Femur (tissue), 1 donor: ENCODE measurements at places on chromosomes 13 and 19.

DNA sequence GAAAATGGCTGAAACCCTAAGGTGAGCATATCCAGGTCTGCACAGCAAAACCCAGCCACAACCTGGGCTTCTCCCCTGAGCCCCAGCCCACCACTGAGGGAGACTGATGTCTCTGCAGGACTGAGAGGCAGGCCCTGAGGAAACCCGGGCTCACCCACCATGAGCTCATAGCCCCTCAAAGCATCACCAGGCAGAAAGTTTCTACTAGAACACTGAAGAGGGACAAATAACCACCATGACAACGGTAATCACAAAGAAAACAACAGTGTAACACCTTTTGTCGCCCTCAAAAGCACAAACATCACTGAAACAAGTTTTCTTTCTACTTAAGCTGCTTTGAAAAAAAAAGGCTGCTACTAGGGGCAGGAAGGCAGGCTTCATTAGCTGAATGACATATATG is 29.8 kb downstream of the TSHZ3 start:
- DNase-seq, result no peak

- DNase-seq, result no peak
Measured at GRCh38 chr19:48192750-48193149, 22.3 kb downstream of the ZSWIM9 start.

DNA sequence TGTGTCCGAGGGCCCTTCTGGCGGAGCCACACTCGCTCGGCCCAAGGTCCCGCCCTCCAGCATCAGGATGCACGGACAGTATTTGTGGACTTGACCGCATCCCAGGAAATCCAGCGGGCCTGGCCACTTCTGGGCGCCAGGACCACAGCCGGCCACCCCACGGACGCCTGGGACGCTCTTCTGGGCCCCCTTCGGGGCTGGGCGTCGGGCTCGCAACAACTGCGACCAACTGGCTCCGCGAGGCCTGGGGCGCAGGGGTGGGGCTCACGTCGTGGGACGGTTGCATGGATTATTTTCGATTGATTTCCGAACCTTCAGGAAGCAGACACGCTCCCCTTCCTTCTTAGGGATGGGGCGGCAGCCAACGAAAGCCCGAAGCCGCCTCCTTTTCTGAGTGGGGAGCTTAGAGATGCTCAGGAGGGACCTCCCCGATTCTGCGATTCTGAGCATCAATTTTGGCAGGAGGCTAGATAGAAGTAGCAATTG is 521 bp upstream of the NUP58 start:
- DNase-seq, result peak; percentile 60

GRCh38 chr13:20272104-20272503 is 40.0 kb upstream of the GJB6 start:
- no peak for DNase-seq

DNA sequence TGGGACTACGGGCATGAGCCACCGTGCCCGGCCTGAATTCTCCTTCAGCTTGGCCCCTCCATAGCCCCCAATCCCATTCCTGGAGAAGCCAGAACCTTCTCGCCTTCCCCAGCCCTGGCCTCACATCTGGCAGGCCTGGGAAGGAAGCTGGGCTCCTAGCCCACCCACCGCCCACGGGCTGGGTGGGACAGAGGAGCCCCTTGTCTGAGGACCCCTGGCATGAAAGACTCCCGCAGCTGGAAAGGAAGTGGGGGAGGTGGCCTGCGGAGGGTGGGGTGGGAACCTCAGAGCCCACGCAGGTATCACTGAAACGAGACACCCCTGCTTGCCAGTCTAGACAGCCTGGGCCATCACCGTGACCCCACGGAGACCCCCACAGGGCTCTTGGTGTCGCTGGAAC is 7.7 kb upstream of the NANOS3 start:
- DNase-seq, result peak; percentile 72

DNA sequence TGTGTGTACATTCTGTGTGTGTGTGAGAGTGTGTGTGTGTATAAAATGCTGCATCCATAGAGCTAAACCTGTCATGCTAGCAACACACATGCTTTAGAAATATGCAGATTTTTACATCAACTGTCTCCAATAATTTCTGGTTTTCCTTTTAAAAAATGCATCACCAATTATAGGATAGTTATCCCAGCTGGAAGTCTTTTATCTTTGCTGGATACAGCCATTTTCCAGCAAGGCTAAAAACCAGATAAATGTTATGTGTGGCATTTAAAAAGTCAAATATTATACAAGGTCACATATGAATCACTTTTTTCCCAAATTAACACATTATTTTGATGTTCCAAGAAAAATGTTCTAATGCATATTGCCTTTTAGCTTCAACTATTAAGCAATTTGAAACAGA is 202.0 kb upstream of the IPO5 start:
- no peak for DNase-seq

GRCh38 chr19:19064098-19064722 is 416 bp downstream of the SLC25A42 start:
- DNase-seq, result no peak

GRCh38 chr13:86960876-86961275 is 710.3 kb upstream of the SLITRK5 start:
- DNase-seq, result no peak

GRCh38 chr13:98214008-98214643 is 37.1 kb upstream of the RNF113B start:
- peak; percentile 61 for DNase-seq

DNA sequence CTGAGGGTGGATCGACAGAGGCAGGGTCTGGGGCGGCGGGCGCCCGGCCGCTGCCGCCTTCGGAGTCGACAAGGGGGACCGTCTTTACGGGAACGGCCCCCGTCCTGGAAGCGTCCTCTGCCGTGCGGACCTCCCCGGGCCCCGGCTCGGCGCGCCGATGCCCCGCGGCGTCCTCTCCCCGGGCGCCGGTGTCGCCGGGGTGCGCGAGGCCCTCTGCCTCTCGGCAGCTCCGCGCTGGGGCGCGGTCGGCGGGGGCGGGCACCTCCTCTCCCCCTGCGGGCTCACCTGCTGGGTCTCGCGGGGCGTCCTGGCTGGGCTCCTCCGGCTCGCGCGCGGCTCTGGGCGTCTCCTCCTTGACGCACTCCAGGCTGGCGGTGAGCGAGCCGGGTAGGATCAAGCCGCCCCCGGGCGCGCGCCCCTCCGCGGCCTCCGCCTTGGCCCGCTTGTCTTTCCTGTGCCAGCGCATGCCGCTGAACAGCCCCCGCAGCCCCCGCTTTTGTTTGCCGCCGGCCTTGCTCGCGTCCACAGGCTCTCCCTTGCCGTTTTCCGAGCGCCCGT is 1.5 kb downstream of the AMER2 start:
- peak; percentile 36 for DNase-seq
